ENCODE measurements at places on chromosomes 5 and 9. TPM values are rescaled to one million over a fixed set of nuclear protein-coding genes. Genes with fewer than 3 reads are reported as not detected.

The EGFLAM gene
- 53.8 TPM for total RNA-seq

DNA sequence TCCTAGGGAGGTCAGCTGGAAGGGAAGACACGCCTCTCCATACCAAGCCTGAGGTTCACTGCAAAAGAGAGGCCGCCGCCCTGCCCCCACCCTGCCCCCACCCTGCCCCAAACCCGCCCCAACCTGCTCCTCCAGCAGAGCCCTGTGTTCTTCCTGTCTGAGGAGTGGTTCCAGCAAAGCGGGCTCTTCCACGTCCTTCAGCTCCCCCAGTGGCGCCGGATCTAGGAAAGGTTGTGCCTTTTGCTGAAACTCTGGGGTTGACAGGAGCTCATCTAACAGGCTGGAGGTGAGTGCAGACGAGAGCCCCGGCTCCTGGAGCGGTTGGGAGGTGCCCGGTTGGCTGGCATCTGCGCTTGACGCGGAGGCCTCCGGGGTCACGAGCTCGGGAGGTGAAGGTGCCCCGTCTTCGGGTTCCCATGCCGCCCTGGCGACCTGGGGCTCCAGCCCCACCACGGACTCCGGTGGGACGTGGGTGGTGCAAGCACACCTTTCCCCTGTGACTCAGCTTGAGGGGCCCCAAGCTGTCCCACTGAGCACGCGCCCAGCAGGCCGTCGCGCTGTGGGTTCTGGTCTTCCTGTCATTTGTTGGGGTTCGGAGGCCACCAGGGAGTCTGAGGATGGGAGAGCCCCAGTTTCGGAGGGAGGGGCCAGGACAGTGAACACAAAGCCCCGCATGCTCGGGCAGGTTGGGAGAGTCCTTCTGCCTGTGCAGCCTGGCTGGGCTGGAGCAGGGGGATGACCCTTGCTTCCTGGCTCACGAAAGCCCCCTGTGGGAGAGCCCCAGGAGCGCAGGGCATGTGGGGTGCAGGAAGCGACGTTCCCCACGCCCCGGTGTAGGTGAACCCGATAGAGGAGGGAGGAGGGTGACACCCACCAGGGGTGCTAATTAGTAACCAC lies 1467.1 kb downstream of the FOXD4L5 start:
- DNase-seq, result peak; percentile 75

The UGT3A1 gene
- 0.85 TPM for total RNA-seq

GRCh38 chr9:116792271-116792670 lies 105.2 kb downstream of the TRIM32 start:
- DNase-seq, result no peak

The CFAP77 gene
- total RNA-seq, result not detected

DNA sequence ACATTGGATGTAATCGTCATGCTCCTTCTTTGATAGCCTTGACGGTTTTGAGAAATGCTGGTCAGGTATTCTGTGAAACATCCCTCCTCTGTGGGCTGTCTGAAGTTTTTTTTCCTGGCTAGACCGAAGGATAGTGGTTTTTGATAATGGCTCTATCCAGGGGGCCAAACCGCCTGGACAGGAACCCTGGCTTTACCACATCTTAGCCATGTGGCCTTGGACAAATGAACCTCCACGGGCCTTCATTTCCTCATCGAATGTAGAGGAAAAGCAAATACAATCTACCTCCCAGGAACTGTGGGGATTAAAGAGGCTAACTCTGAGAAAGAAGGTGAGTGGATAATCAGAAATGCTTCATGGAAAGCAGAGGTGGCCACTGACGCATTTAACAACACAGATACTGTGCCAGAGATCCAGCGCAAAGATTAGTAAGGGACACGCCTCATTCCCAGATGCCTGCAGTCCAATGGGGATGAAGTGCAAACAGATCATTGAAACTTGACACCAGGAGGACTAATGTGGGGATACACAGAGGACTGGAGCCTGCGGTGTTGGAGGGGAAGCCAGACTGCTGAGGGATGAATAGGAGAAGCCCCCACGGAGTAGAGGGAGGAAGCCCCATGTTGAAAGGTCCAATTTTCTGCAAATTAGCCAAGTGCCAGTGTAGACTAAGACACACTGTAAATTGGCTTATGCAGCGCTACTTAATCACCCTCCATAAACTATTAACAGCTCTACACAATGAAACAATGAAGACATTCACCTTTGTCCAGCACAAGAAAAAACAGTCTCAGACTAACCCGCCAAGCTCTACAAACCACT lies 41.6 kb downstream of the MYO10 start:
- DNase-seq, result no peak

The PTPRD gene
- total RNA-seq, result 2.0 TPM

The MRNIP gene
- 6.9 TPM for total RNA-seq

The GBGT1 gene
- 3.2 TPM for total RNA-seq
